ENCODE measurements at places on chromosomes 5 and 9.
A peak's percentile ranks its signal among the peaks of the same experiment; 100 is the strongest.

DNA sequence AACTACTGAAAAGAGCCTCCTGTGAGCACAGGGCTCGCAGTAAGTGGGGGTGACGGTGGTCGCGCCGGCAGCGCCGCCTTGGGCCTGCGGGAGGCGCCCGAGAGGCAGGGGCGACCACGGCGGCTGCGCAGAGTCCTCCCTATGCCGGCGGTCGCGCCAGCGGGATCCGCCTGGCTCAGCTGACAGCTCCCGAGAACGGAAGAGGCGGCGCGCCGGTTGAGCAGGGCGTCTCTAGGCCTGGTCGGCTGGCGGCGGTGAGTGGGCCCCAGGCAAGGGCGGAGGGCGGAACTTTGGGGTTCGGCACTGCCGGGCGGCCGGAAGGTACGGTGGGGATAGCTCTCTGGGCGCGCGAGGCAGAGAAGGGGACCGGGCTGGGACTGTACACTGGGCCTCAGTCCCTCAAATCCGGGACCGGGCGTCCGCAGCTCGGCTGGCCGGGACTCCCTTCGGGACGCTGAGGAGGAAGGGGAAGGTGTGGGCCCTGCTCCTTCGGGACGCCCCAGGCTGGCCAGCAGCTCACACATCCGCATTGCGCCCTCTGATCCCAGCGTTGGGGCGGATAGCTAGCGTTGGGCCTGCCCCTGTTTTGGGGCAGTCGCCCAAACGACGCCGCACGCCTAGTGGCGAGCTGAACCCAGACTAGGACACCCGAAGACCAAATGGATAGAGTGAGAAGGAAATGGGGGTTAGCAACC lies at the start of gene RNF14:
RNF14 (plus strand) TSS at position 192 of the 695 bp plus-strand sequence. CDS start 4,484 bp downstream, outside the sequence.
- DNase-seq = peak; percentile 83

DNA sequence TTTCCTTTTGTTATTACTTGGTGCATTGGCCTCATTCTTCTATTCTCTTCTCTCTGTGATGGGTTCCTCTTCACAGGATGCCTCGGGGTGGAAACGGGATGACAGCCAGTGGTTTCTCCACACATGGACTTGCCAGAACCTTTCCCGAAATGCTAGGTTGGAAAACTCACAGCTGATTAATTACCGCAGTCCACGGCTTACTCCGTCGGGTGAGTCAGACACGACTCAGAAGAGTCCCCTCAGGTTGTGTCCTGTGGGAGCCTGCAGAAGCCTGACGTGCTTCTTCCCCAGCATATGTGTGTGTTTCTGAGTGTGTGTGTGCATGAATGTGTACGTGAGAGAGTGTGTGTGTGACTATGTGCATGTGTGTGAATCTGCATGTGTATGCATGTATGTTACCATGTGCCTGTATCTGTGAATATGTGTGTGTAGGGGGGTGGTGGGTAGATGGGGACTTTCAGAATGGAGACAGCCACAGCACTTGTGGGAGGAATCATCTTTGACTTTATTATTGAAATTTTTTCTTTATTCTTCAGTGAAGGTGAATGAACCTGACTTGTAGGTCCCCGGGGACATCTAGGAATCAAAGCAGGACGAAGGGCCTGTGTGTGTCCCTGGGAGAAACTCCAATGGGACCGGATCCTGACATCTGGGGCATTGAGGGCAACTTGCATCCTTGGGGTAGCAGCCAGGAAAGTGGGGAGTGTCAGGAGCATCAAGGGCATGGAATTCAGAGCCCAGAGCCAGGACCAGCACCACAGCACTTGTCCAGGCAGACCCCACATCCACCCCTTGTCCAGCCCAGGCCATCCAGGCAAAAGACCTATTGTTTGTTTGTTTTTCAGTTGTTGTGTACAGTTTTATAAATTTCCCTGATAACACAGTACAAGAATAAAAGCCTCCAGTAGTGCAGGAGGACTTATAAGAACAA lies 21.9 kb upstream of the MED10 start:
- DNase-seq = no peak

GRCh38 chr5:56565644-56566043 lies 249.7 kb upstream of the MAP3K1 start:
- DNase-seq = no peak

GRCh38 chr9:93226819-93227218 lies 42.9 kb downstream of the WNK2 start:
- DNase-seq = no peak

GRCh38 chr5:2196416-2196815 lies 313.7 kb upstream of the IRX4 start:
- DNase-seq = no peak

GRCh38 chr5:151454166-151454565 lies 6.8 kb downstream of the SLC36A1 start:
- no peak for DNase-seq

- no peak for DNase-seq
Measured at GRCh38 chr5:156103155-156103885, 223.6 kb upstream of the SGCD start.

DNA sequence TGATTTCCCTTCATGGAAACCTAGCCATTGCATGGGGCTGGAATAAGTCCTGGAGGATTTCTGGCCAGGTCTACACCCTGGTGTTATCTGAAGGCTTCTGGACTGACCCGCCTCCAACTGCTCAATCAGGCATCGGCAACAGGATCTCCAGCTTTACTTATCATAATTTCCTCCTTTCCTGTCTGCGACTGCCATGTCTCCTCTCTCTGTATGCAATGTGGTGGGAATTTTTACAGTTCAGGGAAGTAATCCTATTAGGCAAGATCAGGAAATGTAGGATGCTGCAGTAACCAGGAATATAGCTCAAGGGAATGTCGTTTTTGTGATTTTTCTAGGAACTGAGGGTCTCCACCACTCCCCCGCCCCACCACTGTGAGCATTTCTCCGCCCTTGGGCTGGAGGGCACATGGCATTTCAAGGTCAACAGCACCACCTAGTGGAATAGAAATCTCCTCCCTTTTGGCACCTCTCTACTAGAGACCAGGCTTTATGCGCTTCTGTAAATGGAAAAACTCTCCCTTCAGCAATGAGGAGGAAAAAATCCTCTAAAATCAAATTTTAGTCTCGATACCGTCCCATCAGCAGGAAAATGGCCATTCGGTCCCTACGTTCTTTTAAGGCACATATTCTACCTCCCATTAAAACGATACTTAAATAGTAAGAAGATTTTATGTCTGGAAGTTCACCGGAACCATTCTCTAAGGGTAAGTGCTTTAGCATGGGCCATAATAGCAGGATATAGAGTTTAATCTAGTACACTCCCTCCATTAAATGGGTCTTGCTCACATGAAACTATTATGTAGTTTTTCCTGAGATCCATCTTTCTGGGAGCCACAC lies 93.0 kb downstream of the YTHDC2 start:
- DNase-seq = no peak

DNA sequence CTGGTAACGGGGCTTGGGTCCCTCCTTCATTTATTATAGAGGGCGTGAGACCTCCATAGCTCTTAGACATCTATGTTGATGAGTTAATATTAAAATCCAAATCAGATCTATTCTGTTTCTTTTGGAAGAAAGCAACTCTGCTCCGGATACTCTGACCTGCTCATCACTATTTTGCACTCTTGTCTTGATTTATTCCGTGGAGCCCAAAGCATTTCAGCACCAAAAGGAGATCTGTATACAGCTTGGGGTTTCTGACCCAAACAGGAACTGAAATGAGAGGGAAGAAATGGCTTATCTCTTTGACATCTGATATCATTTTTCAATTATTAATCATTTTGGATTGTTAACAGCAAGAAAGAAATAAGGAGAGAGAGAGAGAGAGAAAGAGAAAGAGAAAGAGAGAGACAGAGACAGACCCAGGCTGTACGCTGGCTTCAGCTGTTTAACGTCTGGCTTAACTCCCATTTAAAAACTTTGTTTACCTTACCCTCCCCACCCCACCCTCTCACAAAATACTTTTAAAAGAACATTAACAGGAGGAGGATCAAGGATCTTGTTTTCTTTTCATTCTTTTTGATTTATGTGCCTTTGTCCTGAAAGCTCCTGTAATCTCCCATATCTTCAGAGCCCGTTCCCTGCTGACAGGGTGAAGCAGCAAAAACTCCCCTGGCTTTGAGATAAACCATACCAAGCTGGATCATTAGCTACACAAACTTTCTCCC lies 231.4 kb upstream of the TUT7 start:
- no peak for DNase-seq

DNA sequence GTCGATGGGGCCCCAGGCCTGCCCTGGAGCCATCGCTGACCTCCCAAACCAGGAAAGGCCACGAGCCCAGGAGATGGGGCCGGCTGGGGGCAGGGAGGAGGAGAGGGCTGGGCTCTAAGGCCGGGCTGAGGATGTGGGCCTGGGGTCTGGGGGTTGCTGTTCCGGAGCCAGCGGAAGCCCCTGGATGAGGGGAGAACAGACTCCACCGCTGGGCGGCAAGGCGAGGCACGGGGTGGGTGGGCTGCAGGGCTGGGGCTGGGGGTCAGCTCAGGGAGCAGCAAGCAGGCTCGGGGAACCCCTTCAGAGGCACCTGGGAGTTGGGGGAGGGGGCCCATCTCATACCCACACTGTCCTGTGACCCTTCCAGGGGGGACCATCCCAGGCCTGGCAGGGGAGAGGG lies 11.7 kb downstream of the LCN12 start:
- no peak for DNase-seq

GRCh38 chr5:98954392-98955028 lies 25.7 kb upstream of the CHD1 start:
- DNase-seq = no peak

DNA sequence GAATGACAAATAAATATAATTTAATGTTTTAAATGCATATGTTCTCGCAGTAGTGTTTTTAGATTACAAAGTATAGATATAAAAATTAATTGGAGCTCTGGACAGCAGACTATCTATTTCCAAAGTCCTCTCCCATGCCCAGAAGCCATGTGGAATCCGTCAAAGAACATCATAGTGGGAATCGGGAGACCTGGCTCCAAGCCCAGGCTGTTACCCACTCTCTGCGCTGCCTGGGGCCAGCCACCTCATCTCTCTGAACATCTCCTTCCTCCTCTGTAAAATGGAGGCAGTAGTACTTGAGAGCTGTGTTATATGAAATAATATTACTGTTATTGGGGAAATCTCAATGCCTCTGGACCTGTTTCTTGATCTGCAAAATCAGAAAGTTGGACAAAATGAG lies 58.1 kb upstream of the SLC30A5 start:
- DNase-seq = no peak

GRCh38 chr5:142013734-142014521 lies 1.1 kb upstream of the GNPDA1 start:
- DNase-seq = no peak

DNA sequence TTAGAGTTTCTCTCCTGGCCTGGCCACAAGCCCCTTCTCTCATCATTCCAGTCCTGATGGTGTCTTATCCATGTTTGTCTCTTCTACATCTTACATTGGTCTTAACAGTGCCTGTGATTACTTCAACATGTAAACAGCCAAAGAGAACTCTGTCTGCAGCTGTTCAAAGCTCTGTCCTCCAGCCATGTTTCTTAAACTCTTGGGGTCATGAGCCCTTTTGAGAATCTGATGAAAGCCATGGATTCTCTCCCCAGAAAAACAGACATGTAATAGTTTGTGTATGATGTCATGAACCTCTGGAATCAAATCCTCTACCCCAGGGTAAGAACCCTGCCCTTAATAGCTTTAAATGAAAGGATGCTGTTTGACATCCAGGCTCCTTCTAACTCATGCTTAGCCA lies 30.1 kb downstream of the MAMDC2 start:
- DNase-seq = no peak

GRCh38 chr9:8437259-8437658 lies 637.7 kb upstream of the DMAC1 start:
- no peak for DNase-seq

DNA sequence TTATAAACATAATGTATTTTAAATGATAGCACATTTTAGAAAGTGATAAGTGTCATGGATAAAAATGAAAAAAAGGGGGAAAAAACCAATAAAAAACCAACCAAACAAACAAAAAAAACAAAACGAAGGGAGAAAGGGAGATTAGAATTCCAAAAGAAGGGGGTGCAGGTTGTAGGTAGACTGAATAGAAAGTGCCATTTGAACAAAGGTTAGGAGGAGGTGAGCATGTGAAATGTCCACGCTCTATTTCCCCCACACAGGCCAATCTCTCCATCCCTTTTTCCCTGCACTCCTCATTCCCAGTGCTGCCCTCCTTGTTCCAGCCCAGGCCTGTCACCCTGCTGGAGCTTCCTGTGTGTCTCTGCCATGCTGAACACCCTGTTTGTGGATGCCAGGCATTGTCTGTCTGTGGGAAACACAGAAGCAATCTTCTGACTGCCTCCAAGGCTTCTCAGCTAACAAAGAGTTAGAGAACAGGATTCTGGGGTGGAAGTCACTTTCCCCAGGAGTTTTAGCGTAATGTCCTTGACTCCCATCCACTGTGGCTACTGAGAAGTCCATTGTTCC lies 138.8 kb downstream of the ADAMTS16 start:
- no peak for DNase-seq

All from activated T-helper 1 cell treated with anti-CD3 and anti-CD28 coated beads, Interleukin-2, amount 50 U/mL, for 16 hours (primary cell).